ENCODE measurements at places on chromosomes 3 and 15. TPM values are rescaled to one million over a fixed set of nuclear protein-coding genes. Genes with fewer than 3 reads are reported as not detected.

- no peak for DNase-seq
Observed at GRCh38 chr3:134522541-134522940, 36.7 kb downstream of the CEP63 start.

GRCh38 chr3:54094926-54095325 lies 27.4 kb upstream of the CACNA2D3 start:
- no peak for DNase-seq

- no peak for DNase-seq
Observed at GRCh38 chr3:194658477-194659242, 13.3 kb downstream of the LSG1 start.

GRCh38 chr15:40061212-40061901 lies 22.4 kb upstream of the SRP14 start:
- no peak for DNase-seq

Gene HYAL1
- total RNA-seq, result 12.2 TPM

All from omental fat pad (tissue), 4 donors.